ENCODE measurements at places on chromosomes 16 and 17.

DNA sequence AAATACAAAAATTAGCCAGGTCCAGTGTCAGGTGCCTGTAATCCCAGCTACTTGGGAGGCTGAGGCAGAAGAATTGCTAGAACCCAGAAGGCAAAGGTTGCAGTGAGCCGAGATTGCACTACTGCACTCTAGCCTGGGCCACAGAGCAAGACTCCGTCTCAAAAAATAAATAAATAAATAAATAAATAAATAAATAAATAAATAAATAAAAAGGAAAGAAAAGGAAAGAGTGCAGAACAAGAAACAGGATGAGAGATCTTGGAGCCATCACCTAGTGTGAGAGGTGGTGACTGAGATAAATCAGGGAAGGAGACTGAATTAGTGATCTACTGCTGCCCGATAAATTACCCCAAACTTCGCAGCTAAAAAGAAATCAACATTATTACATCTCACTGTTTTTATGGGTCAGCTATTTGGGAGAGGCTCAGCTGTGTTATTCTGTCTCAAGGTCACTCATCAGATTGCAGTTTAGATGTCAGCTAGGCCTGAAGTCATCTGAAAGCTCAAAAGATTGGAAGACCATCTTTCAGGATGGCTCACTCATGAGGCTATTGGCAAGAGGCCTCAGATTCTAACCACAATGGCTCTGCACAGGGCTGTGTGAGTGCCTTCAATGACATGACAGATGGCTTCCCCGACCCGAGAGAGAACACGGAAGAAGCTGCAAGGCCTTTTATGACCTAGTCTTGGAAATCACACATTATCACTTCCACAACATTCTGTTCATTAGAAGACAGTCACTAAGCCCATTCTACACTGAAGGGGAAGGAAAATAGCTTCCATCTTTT is 66.4 kb downstream of the CMC2 start:
- DNase-seq = no peak

GRCh38 chr17:35536664-35537171 is 760 bp downstream of the SLFN12L start:
- no peak for DNase-seq

DNA sequence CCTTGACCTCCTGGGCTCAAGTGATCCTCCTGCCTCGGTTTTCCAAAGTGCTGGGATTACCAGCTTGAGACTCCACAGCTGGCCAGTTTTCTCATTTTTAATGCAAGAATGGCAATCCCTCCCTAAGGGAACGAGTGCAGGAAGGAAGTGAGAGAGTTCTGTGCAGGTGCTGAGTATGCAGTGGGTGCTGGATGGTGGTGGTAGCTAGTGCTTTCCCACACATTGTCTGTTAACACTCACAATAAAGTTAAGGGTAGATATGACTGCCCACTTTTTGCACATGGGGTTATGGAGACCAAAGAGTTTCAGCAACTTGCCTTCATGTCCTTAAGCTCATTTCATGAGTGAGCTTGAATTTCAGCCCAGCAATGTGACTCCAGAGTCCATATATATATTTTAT is 18.5 kb downstream of the RGS9 start:
- DNase-seq = no peak

- no peak for DNase-seq
Observed at GRCh38 chr16:56345406-56346050, 79.8 kb downstream of the AMFR start.

GRCh38 chr17:76872874-76873221 is 4.6 kb downstream of the MGAT5B start:
- no peak for DNase-seq

GRCh38 chr17:38715216-38715943 is 10.3 kb downstream of the MLLT6 start:
- no peak for DNase-seq

DNA sequence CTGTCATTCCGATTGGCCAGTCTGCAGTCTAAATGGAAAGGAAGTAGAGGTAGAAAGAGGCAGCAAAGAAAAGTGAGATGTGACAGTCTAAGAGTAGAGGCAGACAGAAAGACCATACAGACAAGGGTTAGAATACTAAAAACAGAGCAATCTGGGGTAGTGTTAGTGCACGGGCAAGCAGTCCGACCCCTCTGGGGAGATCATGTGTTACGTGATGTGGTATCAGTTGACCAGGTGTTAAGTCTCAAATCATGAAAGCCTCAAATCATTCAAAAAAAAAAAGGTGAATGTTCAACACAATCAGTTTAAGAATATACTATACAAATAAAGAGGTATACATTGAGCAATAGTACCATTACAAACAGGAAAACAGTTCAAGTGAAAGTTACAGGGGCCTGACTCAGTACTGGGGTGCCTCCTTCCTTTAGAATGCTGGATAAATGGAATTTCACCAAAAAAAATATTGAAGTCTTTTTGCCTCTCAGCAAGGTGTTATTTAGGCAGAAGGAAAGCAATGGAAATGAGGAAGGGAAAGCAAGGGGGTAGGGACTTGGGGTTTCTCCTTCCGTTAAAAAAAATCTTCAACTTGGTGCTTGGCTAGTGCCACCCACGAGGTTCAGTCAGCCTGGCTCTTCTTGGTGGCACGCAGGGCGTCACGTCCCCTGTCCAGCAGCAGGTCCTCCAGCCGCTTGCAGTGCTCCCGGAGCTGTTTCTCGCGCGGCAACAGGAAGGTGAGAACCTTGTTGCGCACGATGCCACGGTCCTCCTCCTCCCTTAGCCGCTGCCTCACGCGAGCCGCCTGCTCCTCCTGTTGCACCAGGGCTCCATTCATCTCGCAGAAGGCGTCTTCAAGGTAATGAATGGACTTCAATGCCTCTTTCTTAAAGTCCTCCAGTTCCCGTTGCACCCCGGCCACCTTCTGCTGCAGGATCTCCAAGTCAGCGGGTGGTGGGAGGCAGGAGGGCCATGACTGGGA is 616 bp downstream of the CCDC182 start:
- DNase-seq = no peak

DNA sequence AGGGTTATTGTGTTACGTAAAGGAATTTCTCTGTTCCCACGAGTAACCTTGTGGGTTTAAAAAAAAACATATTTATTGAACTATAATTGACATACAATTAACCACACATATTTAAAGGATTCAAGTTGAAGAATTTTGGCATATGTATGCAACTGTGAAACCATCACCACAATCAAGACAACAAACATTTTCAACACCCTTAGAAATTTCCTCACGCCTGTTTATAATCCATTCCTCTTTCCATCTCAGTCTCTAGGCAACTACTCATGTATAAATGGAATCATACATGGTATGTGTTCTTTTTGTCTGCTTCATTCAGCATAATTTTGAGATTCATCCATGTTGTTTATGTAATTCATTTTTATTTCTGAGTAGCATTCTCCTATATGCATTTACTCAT is 104.0 kb downstream of the MRTFB start:
- DNase-seq = no peak

- DNase-seq = no peak
Observed at GRCh38 chr16:53912155-53912554, 208.2 kb downstream of the FTO start.

DNA sequence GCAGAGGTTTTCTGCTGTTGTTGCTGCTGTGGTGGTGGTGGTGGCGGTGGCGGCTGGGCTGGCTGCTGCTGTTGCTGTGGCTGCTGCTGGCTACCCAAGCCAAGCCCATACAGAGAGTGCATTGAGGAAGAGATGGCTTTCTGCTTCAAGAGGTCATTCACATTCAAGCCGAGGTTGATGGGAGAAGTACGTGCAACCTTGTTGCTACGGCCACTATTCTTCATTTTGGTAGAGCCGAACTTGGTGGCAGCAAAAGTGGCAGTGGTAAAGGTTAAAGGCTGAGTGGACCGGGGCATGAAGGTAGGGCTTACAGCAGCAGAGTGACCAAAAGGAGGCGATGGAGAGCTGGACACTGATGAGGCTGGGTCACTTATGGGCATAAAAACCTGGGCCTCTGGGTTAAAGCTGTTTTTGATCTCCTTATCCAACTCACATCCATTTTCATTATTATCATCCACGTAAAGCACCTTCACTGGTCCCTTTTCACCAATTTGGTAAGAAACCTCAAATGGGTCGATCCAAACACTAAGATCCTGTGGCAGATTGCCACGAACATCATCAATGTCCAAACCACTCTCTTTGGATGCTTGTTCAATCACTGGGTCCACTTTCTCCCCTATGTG is 2.8 kb downstream of the TOB1 start:
- DNase-seq = no peak

DNA sequence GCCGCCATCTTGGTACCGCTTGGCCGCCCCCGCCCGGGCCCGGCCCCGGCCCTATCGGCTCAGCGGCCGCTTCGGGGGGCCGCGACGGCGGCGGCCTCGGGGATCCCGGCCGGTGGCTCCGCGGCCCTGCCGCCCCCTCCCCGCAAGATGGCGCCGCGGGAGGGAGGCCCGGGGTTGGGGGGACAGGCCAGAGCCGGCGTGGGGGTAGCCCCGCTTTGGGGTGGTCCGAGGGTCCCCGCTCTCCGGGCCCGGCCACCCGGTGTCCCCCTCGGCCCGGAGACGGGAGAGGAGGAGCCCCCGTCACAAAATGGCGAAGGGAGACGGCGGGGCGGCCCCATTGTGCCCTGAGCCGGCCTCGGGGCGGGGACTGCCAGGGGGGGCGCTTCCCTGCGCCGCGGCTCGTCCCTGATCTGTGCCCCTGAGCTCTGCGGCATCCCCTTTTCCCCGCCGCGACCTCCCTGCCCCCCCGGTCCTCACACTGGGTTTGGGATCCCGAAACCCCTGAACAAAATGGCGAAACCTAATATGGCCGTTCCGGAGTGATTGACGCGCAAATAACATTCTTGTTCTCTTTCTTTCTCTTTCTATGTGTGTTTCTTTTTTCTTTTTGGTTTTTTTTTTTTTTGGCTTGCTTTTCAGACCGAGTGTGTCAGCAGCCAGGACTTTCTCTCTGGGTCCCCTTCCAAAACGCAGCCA is 986 bp downstream of the HAPSTR1 start:
- DNase-seq = no peak

- no peak for DNase-seq
Observed at GRCh38 chr16:13052431-13052830, 151.0 kb downstream of the SHISA9 start.

DNA sequence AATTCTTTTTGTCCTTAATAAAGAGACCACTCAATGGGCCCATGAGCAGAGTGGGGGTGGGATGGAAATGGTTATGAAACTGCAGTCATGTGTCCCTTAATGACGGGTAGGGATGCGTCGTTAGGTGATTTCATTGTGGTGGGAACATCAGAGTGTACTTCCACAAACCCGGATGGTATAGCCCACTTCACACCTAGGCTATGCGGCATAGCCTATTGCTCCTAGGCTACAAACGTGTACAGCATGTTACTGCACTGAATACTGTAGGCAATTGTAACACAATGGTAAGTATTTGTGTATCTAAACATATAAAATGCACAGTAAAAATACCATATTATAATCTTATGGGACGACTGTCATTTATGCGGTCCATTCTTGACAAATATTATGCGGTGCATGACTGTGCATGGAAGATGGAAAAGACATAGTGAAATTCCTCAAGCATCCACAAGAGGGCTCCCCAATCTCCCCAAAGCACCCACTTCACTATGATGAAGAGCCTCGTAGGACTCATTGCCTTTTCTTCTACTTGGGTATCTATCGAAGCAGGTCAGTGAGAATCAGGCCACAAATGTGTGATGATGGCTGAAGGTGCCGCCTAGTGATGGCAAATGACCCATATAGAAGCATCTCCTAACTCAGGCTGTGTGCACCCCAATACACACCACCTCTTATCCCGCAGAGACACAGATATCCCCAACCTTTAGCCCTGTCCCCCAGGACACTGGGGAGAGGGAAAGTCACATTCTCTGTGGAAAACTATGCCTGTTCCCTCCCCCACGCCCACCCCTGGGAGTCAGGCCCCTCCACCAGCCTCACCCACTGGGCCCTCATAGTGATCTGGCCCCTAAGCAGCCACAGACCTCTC is 43.5 kb downstream of the TBX21 start:
- peak; percentile 15 for DNase-seq

DNA sequence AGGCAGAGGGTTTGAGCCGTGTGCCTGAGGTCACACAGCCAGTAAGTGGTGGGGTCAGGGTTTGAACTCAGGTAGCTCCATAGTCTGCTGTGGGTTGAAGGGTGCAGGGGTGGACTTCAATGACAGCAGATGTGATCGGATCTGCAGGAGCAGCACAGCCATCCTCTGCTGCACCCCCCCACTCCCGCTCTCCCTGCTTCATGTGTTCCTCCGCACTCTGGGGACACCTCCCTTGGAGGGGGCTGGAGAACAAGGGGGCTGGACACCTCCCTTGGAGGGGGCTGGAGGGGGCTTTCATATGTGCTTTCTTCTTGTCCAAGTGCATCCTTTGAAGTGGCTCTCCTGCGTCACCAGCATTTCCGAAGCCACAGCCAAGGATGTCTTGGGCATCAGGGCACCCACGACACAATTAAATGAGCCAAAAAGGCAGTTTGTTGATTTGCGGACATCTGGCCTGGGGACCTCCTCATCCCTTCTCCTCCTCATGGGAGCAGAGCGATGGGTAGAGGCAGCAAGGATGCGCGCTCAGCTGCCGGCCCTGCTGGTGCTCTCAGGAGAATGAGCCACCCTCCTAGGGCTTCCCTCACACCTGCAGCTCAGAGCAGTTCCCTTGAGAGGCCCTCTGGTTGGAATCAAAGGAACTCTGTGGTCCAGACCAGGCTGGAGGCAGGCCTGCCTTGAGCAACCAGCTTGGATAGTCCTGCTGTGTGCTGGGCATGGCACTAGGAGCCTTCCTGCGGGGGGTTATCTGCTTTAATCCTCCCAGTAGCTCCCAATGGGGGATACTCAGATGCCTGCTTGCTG is 26.2 kb downstream of the WSCD1 start:
- DNase-seq = no peak

GRCh38 chr17:58120195-58120822 is 27.9 kb upstream of the OR4D1 start:
- DNase-seq = no peak

GRCh38 chr17:5943232-5943631 is 126.9 kb upstream of the WSCD1 start:
- no peak for DNase-seq

DNA sequence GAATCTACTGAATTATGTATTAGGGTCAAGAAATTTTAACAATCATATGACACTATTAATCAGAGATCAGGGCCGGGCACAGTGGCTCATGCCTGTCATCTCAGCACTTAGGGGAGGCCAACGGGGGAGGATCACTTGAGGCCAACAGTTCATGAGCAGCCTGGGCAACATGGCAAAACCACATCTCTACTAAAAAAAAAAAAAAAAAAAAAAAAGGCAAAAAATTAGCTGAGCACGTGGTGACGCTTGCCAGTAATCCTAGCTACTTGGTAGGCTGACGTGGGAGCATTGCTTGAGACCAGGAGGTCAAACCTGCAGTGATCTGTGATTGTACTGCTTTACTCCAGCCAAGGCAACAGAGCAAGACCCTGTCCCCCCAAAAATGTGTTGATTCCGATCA is 52.5 kb upstream of the CLEC3A start:
- DNase-seq = no peak

DNA sequence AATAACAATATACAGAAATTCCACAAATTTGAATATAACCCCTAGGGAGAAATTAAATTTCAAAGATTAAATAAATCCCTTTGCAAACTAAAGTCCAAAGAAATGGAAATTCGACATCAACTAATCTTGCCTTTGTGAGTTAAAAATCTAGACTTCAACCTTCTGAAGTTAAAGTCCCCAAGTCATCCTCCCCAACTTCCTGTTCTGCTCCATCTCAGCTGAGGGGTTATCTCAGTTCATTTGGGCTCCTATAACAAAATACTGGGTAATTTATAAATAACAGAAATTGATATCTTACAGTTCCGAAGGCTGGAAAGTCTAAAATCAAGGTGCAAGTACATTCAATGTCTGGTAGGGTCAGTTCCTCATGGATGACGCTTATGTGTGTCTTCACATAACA is 22.8 kb upstream of the KDM6B start:
- DNase-seq = no peak
